ENCODE measurements at places on chromosomes 6 and 20.

DNA sequence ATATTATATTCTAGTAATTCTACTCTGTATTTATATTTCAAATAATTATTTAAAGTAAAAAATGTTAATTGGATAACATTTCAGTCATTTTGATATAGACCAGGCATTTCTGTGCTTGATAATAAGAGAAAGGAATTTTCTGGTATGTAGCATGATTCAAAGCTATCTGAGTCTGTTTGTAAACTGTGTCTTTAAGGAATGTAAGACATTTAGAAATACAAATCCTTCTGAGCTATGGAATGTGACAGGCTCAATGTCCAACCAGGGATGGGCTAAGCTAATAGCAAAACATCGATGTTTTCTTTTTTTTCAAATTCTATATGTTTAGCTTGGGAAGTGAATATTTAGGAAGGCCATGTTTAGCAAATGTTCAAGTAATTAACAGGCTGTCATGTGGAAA is 41.5 kb upstream of the FAM83B start:
- no peak for DNase-seq

- no peak for DNase-seq
Observed at GRCh38 chr6:115634887-115635286, 425.8 kb downstream of the FRK start.

DNA sequence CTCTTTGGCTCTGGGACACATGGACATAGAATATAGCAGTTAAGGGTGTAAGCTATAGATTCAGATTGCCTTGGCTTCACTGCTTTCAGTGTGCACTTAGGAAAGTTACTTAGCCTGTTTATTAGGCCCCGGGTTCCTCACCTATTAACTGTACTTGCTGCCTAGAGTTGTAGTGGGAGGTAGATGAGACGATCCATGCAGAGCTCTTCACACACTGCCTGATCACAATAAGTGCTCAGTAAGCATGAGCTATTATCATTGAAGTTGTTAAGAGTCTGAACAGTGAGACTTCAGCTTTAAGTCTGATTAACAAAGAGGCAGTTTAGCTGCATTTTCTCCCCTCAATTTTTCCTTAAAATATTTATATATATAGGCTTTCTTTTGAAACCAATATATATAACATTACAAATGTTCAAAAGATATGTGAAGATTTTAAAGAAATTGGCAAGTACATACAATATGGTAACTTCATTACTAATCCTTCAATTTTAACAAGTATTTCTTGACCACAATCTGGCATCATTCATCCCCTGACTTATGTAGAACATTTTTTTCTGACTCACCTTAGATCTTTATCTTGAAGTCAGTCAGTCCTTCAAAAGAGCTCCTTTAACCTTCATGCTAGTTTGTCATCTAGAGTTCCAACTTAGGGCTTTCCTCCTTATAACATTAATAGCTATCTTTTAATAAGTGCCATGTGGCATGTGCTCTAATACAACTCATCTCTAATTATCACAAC is 20.5 kb upstream of the SUPT3H start:
- DNase-seq: no peak

DNA sequence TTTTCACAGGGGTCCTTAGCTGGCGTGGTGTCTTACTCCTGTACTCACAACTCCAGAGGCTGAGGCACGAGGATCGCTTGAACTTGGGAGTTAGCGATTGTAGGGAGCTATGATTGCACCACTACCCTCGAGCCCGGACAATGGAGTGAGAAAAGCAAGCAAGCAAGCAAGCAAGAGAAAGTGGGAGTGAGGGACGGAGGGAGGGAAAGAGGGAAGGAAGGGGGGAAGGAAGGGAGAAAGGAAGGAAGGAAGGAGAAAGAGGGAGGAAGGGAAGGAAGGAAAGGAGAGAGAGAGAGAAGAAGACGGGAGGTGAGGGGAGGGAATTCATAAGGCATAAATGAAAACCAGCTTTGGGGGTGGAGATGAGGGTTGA is 120.5 kb downstream of the TRIM27 start:
- no peak for DNase-seq

- DNase-seq: no peak
Observed at GRCh38 chr6:161547617-161548016, 273.8 kb upstream of the AGPAT4 start.

DNA sequence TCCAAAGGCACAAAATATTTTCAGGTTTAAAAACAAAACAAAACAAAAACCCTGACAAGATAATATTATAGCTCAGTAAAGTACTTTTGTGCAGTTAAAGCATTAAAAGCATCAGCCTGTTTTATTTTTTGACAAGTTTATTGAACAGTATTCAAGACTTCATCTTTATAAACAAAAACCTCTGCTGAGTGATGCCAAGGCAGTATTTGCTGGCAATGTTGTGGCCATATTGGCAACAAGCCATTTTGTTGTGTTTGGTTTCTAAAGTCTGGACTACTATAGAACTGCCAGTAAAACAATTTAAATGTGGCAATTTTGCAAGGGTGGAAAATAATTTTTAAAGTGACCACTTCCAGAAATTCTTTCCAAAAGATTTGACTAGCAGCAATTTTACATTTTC is 15.9 kb downstream of the CPNE1 start:
- DNase-seq: no peak

DNA sequence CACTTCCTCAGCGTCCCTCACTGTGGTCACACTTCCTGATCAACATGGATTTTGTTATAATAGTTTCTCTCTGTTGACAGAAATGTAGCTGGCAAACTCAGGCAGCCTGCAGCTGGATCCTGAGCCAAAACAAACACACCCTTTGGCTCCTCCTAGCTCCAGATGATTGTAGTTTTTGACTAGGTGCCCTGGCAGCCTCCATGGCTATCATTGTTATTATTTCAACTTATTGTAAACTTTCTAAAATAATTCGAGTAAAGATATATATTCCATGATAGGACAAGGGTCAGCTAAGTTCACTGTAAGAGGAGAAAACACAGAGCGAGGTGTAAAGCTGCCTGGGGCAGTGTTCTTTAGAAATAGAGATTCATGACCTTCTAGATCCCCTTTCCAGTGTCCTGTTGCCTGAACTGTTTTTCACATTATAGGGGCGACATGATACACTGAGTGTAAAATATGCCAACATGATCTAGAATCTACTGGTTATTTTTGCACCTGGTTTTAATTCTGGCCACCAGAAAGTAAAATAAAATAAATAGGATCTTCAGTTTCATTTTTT is 98.2 kb upstream of the HDGFL1 start:
- no peak for DNase-seq

DNA sequence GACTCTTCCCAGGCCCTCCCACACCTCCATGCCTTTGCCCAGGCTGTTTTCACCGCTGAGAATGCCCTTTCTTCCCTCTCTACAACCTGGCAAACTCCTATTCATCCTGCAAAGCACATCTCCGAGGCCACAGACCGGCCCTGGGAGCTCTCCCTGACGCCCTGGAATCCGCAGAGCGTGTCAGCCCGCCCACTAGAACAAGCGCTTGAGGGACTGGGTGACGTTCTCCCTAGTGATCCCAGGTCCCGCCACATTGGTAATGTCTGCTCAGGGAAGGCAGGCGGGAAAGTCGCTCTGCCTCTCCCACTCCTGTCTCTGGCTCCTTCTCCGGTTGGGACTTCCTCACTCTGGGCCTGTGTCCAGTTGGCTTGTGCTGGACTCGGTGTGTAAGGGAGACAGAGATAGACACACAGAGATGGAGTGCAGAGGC is 61.6 kb downstream of the SRC start:
- no peak for DNase-seq

- DNase-seq: peak; percentile 50
Observed at GRCh38 chr6:42378125-42378524, 73.6 kb downstream of the TRERF1 start.

All from GM10248 (cell line).